Small intestine (tissue), 16 donors: ENCODE measurements at places on chromosomes 11 and 22.

- DNase-seq: no peak
Measured at GRCh38 chr11:110715541-110715940, 3.3 kb upstream of the ARHGAP20 start.

GRCh38 chr22:36350751-36351594 is 36.8 kb downstream of the MYH9 start:
- DNase-seq: no peak

DNA sequence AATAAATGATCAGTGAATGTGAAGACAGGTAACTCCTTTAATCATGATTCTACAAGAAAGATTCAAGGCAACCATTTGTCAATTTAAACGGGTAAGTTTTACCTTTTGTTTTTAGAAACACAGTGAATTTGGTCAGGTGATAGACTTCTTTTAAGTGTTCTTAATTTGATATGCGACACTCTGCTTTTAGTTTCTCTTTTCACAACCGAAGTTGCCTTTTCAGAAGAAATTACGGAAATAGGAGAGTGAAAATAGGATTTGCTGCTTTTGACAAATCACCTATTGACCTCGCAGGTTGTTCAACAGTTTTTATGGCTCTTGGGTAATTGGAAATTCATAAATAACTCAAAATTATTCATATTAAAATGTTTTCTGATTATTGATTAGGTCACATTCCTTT is 142.1 kb downstream of the CNTN5 start:
- DNase-seq: no peak

GRCh38 chr22:27754247-27754887 is 47.2 kb downstream of the MN1 start:
- no peak for DNase-seq

- DNase-seq: no peak
Measured at GRCh38 chr11:117498791-117499190, 171.1 kb downstream of the CEP164 start.

DNA sequence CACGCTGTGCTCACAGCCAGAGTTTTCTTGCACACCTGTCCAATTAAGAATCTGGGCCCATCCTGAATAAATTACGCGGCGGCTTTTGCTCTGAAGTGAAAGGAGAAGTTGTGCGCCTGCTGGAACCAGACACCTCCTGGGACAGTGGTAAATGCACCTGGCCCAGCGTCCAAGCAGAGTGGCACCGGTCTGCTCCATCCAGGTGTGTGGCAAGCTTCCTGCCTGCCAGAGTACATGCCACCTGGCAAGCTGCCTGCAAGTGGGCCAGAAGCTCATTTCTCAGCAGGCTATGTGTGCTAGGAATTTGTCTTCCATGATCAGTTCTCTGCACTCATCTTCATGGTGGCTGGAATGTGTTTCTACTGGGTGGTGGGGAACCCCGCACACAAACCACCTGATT is 660.6 kb downstream of the ETS1 start:
- no peak for DNase-seq

DNA sequence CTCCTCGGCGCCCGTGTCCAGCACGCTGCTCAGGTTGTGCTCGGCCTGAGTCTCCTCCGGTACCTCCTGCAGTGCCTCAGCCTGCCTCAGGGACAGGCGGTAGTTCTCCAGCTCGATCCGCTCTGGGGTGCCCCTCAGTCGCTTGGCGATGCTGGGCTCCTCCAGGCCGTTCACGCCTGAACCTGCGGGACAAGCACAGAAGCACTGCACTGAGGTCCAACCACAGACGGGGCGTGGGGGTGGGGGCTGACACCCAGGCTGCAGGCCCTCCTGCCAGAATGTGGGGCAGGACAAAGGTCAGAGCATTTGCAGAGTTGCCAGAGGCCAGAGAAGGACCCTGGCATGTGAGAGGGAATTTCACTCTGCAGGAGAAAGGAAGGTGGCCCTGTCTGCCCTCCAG is 67.6 kb upstream of the BID start:
- DNase-seq: peak; percentile 22

- DNase-seq: no peak
Measured at GRCh38 chr22:26700462-26700861, 43.1 kb downstream of the MIAT start.

- DNase-seq: peak; percentile 86
Measured at GRCh38 chr11:123011510-123011909, 29.9 kb upstream of the BSX start.

DNA sequence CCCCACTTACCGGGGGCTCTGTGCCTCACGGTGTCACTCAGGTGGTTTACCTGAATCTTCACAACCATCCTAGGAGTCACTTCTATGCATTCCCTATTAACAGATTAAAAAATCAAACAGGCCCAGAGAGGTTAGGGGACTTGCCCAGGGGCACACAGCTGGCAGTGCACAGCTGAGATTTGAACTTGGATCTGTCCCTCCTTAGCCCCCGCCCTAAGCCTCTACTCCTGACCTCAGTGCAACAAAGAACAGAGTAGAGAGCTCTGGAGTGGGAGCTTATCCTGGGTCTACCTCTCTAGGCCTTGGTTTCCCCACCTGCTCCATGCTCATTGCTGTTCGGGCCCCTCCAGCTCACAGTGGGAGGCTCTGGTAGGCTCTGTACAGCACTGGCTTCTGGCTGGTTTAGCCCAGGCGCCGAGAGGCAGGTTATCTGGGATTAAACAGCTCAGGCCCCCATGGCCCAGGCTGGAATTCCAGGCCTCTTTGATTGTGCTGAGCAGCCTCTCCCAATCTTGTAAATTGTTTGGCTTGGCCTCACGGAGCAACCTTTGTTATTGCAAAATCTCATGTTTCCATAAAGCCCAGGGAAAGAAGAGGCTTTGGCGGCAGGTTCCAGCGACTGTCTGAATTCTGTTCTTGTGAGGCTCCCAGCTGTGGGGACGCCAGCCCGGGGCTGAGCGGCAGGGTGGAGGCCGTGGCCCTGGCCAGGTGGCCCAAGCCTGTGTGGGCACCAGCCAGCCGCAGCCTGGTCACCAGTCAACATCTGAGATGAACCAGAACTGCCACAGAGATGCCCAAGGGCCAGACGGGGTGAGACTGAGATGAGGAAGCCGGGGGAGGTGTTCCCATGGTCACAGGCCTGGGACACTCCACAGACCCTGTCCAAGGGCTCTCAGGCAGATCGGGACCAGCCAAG is 28.9 kb upstream of the SHISAL1 start:
- no peak for DNase-seq

DNA sequence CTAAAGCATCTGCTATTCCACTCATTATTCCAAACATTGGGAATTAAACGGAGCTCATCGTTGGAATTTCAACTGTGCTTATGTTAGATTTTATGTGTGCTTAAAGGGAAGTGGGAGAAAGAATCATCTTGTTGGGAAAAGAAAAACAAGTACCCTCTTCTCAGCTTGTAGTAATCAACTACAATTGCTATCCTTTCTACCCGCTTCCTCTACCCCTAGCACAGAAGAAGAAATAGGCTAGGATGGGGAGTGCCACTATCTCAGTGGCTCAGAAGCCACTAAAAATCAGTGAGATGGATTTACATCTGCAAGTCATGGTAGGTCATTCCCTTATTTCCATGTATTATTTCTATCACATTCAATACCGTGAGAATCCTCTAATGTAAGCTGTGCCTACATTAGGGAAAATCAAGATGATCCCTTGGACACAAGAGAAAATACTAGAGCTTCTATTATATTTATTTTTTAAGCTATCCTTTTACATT is 97.9 kb upstream of the CD44 start:
- DNase-seq: no peak

GRCh38 chr11:69000831-69001242 is 12.2 kb downstream of the MRGPRF start:
- peak; percentile 35 for DNase-seq

GRCh38 chr11:83717537-83717936 is 431.4 kb upstream of the CCDC90B start:
- DNase-seq: peak; percentile 26

GRCh38 chr11:78429660-78430059 is 12.0 kb upstream of the GAB2 start:
- DNase-seq: no peak

DNA sequence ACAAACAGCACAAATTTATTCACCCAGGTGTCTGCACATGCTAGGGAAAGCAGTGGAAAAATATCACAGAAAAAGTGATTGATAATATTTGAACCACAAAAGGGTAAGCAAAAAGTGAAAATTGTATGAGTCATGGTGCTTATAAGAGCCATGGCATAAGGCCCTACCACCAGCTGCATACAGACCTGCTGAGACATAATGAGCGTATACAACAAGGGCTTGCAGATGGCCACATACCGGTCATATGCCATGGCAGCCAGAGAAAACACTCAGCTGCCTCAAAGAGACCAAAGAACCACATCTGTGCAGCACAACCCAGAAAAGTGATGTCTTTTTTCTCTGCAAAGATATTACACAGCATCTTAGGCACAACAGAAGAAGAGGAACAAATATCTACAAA is 71.4 kb upstream of the OR9G4 start:
- no peak for DNase-seq

- DNase-seq: no peak
Measured at GRCh38 chr22:34278121-34278520, 357.8 kb upstream of the LARGE1 start.

GRCh38 chr11:134714021-134714656 is 302.1 kb upstream of the B3GAT1 start:
- DNase-seq: peak; percentile 46

GRCh38 chr11:62574363-62575071 is 826 bp upstream of the EEF1G start:
- no peak for DNase-seq

GRCh38 chr11:13884158-13884799 is 78.2 kb upstream of the SPON1 start:
- peak; percentile 24 for DNase-seq

- no peak for DNase-seq
Measured at GRCh38 chr11:41118521-41118920, 340.9 kb downstream of the LRRC4C start.

DNA sequence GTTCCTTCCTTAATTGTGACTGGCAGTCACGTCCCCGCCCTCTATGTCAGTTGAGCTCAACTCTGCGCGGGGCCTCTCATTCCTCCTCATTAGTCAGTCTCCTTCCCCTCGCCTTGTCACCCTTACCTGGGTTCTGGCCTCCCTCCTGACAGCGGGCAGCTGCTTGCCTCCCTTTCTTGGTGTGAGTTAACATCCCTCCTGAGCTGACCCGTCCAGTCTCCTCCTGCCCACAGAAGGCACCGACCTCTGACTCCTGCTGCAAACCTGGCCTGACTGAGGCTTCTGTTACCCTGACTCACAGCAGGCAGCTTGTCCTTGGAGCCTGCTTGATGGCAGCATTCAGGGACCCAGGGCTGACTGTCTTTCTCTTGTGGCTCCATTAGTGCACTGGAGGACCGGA is 45.2 kb downstream of the GRIK4 start:
- DNase-seq: no peak

- no peak for DNase-seq
Measured at GRCh38 chr11:32658639-32659406, 75.2 kb downstream of the EIF3M start.

DNA sequence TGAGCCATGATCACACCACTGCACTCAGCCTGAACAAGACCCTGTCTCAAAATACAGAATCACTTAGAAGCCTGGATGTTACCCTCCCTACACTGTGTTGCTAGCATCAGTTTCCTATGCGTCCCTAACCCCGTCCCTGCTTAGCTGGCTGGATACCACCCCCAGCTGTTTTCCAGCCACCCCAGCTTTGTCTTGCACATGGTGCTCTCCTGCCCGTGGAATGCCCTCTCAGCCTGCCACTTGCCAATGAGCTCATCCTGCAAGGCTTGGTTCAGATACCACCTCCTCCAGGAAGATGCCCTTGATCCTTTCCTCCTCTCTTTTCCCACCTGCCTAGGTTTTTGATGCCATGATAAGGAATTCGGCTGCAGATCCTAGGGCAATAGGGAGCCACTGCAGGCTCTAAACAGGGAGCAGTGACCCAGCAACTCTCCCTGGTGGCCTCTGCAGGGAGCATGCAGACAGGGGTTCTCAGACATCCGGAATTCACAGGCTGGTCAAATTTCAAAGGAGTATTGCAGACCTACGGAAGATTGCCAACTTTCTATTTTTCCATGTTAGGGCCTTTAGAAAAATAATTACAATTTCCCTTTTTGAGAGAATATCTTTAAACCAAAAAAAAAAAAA is 52.7 kb upstream of the WNT7B start:
- no peak for DNase-seq

- DNase-seq: no peak
Measured at GRCh38 chr11:106425819-106426218, 348.4 kb downstream of the AASDHPPT start.

DNA sequence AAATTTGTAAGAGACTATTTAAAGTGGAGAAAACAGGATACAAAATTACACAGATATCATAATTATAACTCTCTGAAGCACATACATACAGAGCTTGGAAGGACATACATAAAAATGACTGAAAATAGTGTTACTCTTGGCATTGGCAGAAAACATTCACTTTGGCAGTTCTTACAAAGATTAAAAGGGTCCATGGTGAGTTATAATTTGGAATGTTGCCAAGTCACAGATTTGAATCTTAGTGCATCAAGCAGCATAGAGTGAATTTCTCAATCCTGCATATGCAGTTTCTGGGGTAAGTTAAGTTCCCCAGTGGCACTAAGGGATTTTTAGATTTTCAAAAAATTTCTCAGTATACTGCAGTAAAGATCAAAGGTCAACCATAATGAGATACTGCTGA is 115.9 kb downstream of the CCDC81 start:
- DNase-seq: no peak

DNA sequence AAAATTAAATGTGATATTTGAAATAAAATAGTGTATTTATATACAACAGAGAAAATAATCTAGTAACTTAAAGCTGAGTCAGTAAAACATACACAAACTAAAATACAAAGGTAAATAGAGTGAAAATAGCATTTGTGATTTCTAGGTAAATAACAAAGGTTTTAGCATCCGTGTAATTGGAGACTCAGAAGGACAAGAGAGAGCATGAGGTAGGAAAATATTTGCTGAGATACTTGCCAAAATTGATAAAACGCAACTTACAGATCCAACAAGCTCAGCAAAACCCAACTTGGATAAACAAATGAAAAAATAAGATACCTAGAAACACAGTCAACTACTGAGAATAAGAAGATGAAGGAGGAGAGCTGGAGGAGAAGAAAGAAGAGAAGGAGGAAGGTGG is 634.7 kb upstream of the CCDC179 start:
- no peak for DNase-seq

- DNase-seq: no peak
Measured at GRCh38 chr11:75508051-75508561, 17.6 kb downstream of the GDPD5 start.

- no peak for DNase-seq
Measured at GRCh38 chr11:69370984-69371709, 77.2 kb downstream of the MYEOV start.
